ENCODE measurements at places on chromosomes 12 and 14.

DNA sequence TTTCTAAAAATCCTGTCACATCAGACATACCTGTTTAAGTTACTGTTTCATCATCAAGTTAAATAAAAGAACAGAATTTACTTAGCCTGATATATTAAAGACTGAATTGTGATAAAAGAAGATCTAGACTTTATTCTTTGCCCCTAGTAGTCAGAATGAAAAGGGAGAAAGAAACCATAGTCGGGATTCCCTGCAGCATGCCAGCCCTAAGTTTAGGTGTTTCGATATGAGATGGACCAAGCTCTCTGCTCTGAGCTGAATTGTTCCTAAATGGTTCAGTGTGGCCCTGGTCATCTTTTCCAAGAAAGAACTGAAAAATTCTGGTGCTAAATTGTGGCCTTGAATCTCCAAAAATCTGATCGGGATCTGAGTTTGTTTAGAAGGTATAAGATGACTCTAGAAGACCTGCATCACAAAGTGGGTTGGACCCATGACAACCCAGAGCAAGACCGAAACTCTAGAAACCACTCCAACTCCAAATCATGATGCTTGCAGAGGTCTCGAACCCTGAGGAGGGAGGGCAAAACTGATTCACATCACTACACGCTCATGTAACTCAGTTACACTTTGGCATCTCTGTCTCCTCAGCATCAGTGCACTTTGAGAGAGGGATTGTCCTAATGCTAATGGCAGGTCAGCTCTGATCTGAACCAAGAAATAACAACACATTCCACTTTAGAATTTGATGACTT is 15.7 kb downstream of the PTGER2 start:
- no peak for DNase-seq

DNA sequence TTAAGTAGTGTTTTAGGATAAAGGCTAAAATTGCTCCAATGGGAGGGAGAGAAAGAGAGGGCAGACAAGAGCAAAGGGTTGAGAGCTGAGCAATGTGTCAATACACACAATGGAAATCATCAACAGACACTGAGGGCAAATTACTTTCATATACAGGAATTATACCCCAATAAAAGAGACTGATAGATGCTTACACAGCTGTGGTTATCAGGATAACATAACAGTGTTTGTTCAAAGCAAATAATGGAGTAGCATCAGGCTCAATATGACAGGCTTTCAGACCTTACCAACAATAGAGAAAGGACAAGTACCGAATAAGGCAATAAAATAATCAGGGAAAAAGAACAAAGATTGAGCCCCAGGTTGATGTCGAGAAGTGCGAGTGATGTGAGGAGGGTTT is 53.4 kb upstream of the DIO2 start:
- DNase-seq: no peak

GRCh38 chr14:99759546-99759925 is 33.7 kb upstream of the EML1 start:
- no peak for DNase-seq

DNA sequence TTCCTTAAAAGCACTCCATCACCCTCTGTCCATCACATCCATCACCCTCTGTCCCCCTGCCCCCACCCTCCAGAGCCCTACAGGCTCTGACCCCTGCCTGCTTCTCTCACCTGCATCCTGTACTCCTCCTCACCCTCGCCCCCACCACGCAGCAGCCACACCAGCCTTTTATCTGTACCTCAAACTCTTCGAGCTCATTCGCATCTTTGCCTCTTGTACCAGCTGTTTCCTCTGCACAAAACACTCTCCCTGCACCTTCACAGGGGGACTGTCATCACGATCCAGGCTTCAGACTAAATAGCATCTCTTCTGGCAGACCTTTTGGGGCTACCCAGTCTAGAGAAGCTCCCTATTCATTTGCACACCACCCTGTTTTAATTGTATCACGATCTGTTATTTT is 24.1 kb downstream of the TMEM229B start:
- no peak for DNase-seq

GRCh38 chr14:22854963-22855724 is 16.4 kb upstream of the LRP10 start:
- DNase-seq: no peak

GRCh38 chr12:8680533-8680932 is 17.3 kb upstream of the RIMKLB start:
- DNase-seq: no peak

DNA sequence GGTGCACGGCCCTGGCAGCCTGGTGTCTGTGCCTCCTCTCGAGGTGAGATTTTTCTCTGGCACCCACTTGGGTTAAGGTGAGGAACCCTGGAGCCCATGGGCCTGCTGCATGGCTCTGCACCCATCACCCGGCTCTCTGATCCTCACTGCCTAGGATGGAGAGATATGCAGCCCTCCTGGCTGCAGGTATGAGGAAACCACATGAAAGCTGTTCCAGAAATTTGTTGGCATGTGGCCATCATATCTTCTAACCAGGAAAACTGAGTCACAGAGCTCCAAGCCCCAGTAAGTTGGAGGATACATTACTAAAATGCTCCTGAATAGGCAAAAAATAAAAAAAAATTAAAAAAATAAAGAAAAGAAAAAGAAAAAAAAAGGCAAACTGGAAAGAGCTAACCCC is 39.3 kb upstream of the DDX11 start:
- no peak for DNase-seq

GRCh38 chr12:103696101-103696500 is 109.0 kb downstream of the STAB2 start:
- no peak for DNase-seq

DNA sequence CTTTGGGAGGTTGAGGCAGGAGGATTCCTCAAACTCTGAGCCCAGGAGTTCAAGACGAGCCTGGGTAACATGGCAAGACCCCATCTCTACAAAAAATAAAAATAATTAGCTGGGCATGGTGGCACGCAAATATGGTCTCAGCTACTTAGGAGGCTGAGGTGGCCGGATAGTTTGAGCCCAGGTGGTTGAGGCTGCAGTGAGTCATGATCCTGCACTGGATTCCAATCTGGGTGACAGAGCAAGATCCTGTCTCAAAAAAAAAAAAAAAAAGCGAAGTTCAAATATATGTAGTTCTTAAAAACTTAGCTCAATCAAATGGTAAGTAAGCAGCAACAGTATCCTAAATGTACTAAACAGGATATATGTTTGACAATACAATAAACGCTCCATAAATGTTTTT is 85.5 kb upstream of the SSTR1 start:
- DNase-seq: no peak

DNA sequence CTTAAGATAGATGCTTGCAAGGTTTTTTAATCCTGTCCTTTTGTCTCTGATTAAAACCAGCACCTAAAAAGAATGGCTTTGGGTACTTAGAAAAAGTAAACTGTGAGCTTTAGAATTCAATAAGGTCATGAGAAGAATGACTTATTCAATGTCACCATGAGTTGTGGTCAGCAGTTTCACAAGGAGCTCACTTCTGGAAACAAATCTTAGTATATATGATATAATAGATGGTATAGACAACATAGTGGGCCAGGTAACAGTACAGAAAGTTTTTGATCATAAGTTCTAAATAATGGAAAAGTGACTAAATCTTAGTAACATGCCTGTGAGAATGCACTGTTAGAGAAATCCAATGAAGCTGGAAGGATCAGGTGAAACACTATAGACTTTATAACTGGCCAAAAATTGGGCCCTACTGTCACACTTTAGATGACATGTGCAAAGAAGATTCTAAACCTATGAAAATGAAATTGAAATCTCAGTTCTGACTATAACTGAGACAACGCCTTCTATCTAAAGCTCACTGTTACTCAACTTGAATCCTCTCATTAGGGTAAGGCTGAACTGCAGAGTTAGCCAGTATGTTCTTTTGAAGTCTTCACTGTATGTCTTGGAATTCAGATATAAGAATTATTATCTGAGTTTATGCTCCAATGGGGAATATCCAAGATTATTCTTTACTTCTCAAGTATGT is 42.4 kb upstream of the RAD51AP1 start:
- DNase-seq: no peak

- DNase-seq: no peak
Measured at GRCh38 chr12:18849080-18849479, 111.2 kb downstream of the CAPZA3 start.

DNA sequence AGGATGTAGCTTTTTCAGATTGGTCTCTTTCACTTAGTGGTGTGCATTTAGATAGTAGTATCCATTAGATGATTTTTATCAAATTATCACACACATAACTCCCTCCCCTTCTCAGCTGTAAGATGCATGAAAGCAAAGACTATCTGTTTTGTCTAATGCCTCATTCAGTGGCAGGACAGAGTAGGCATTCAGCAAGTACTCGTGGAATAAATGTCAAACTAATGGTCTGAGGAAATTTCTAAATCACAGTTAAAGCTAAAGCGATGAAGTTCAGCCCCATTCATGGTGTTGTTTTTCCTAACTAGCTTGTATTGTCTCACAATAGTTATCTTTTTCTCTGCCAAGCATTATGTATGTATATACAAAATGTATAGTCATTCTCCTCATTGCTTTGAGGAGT is 16.1 kb downstream of the CCNK start:
- DNase-seq: no peak

- DNase-seq: no peak
Measured at GRCh38 chr14:88962356-88962755, 137.9 kb downstream of the TTC8 start.

DNA sequence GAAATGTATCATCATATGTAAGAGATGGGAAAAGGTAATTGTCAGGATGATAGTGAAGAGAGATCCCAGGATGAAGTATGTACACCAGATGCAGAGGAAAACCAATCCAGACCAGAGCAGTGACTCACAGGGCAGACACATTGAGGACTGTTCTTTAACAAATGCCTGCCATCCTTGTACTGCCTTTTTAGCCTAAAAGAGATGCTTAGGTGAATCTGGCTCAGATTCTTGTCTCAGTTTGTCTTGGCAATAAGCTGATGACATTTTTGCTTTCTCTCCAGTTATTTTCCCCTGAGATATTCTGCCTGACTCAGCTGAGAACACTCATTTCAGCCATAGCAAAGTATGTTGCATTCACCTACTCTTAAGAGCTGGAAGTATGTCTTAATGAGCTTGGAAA is 405.3 kb upstream of the USP15 start:
- DNase-seq: no peak

- DNase-seq: no peak
Measured at GRCh38 chr14:84433961-84434360, 1096.0 kb upstream of the FLRT2 start.

Data from T-helper 22 cell (primary cell).